Germinal center (tissue), 1 donor: ENCODE measurements at places on chromosomes 5 and 9.

GRCh38 chr9:21413624-21414023 is 4.7 kb downstream of the IFNA8 start:
- no peak for DNase-seq

DNA sequence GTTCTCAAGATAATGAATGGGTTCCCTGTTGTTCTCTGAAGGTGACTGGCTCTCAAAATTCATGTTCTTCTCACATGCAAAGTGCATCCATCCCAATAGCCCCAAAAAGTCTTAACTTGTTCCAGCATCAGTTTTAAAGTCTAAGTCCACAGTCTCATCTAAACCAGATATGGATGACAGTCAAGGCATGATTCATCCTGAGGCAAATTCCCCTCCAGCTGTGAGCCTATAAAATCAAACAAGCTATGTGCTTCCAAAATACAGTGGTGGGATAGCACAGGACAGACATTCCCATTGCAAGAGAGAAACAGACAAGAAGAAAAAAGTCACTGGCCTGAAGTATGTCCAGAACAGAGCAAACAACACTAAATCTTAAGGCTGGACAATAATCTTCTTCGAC is 25.4 kb downstream of the FBXO10 start:
- no peak for DNase-seq

GRCh38 chr9:2771087-2771486 is 53.8 kb downstream of the KCNV2 start:
- DNase-seq: no peak

DNA sequence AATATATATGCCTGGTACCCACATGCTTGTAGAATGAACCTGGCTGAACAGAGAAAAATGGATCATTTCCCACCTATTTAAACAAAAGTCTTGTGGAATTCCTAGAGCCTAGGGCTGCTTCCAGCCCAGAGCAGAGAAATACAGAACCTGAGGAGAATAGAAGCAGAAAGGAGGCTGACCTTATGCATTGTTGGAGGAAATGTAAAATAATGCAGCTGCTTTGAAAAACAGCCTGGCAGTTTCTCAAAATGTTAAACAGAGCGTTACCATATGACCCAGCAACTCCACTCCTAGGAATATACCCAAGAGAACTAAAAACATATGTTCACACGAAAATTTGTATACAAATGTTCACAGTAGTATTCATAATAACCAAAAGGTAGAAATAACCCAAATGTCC is 15.1 kb downstream of the MAPKAP1 start:
- DNase-seq: no peak

- DNase-seq: no peak
These were observed 62.7 kb upstream of the ZNF354A start for GRCh38 chr5:178793151-178793550.

GRCh38 chr9:97311798-97312500 is 4.5 kb downstream of the CCDC180 start:
- DNase-seq: no peak

GRCh38 chr5:139814191-139814601 is 18.6 kb downstream of the PSD2 start:
- no peak for DNase-seq
